ENCODE measurements at places on chromosomes 12 and 14.

DNA sequence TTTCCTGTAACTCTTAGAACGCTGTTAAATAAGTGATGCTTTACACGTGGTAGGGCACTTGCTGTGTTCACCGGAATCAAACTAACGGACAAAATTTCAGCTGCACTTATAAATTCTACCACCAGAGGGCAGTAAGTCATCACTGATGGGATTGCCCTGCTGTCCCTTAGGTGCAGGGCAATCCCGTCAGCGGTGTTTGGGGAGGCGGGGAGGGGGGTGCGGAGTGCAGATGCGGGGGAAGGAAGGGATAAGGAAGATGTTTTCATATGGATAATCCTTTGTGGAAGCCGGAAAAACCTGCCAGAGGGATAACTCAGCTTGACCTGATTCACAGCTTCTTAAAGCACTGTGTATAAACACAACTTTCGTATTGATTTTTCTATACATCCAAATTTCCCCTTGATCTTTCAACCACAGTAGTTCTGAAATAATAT is 21.7 kb upstream of the SLC10A1 start:
- DNase-seq, result peak; percentile 84

DNA sequence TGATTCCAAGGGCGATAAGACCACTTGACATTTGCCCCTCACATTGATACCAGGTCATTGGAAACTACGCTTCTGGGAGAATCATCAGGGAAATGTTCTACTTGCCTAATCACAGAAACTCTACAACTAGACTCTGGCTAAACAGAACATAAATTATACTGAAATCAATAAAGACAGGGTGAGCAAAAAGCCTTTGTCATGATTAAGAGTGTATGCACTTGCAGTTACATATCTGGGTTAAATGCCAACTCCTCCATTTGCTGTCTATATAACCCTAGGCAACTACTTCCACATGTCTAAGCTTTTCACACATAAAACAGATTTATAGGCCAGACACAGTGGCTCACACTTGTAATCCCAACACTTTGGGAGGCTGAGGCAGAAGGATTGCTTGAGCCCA is 125.7 kb downstream of the PHLDA1 start:
- no peak for DNase-seq

GRCh38 chr14:32341947-32342846 is 13.1 kb downstream of the AKAP6 start:
- no peak for DNase-seq

GRCh38 chr14:50670196-50670865 is 2.2 kb upstream of the SAV1 start:
- DNase-seq, result no peak

GRCh38 chr12:108425238-108425795 is 86.2 kb upstream of the CMKLR1 start:
- DNase-seq, result no peak

- no peak for DNase-seq
Observed at GRCh38 chr12:67655829-67656228, 7.3 kb downstream of the DYRK2 start.

DNA sequence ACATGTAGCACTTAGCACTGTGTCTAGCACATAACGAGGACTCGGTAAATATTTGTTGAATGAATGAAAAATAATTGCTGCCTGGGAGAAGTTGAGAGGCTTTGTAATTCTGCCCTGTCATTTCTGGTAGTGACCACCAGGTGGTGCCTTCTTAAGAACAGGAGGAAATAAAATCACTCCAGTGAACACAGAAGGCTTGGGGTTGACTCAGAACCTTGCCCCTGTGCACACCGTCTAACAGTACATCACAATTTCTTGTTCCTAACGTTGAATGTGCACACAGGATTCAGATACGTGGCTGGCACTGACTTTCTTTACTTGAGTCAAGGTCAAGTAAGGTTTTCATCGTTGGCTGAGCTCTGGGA is 91.8 kb downstream of the RGS6 start:
- peak; percentile 73 for DNase-seq

GRCh38 chr12:54390668-54391551 is 6.4 kb upstream of the ZNF385A start:
- DNase-seq, result peak; percentile 57
